Breast epithelium (tissue), 4 donors: ENCODE measurements at places on chromosomes 12 and 14. TPM values are rescaled to one million over a fixed set of nuclear protein-coding genes. Genes with fewer than 3 reads are reported as not detected.

Gene BCL11B
- total RNA-seq, result 2.6 TPM

Gene PTGER2
- 5.9 TPM for total RNA-seq

Gene KRT77
- 0.48 TPM for total RNA-seq

Gene KHNYN
- 63.9 TPM for total RNA-seq

Gene CD4
- 5.9 TPM for total RNA-seq

Gene ZCRB1
- total RNA-seq, result 34.9 TPM

Gene SLC25A21
- total RNA-seq, result 1.6 TPM

Gene KLHL28
- total RNA-seq, result 10.5 TPM
